ENCODE measurements at places on chromosomes 6 and 20. TPM values are rescaled to one million over a fixed set of nuclear protein-coding genes. Genes with fewer than 3 reads are reported as not detected.

Gene MICB
- total RNA-seq: 6.5 TPM

Gene PRSS16
- 0.18 TPM for total RNA-seq

Gene PBOV1
- total RNA-seq: not detected

Gene NT5E
- 1,188 TPM for total RNA-seq

Gene FOXS1
- 1.1 TPM for total RNA-seq

Gene SLC17A9
- 28.8 TPM for total RNA-seq

Gene APOM
- 0.89 TPM for total RNA-seq

Gene IL20RA
- total RNA-seq: not detected

Gene FILIP1
- 0.37 TPM for total RNA-seq

Gene GPX5
- total RNA-seq: not detected

Gene FAM209B
- total RNA-seq: not detected

Gene RAB44
- total RNA-seq: not detected

Gene ZNF831
- total RNA-seq: not detected

Gene MYLK2
- not detected for total RNA-seq

Gene SLC26A8
- total RNA-seq: not detected

Gene SSR1
- 371 TPM for total RNA-seq

Gene MRAP2
- 0.59 TPM for total RNA-seq

Gene FUT9
- not detected for total RNA-seq

Gene NEURL2
- total RNA-seq: 7.1 TPM

Gene IRF4
- not detected for total RNA-seq

Gene GNMT
- total RNA-seq: not detected

Gene DCDC2
- total RNA-seq: not detected

Gene MRPL18
- 65.3 TPM for total RNA-seq

Gene HTR1B
- 2.7 TPM for total RNA-seq

Gene ABHD16B
- total RNA-seq: 0.09 TPM

Gene LY86
- not detected for total RNA-seq

Gene HDGFL1
- not detected for total RNA-seq

Gene NKAIN2
- total RNA-seq: not detected

Gene SMLR1
- total RNA-seq: not detected

Gene CRISP3
- total RNA-seq: not detected

Gene OTOR
- total RNA-seq: not detected

Gene MROH8
- 0.89 TPM for total RNA-seq

Gene CST5
- total RNA-seq: not detected

Gene OR2H1
- not detected for total RNA-seq

Gene PRICKLE4
- 1.2 TPM for total RNA-seq

Gene OOEP
- not detected for total RNA-seq

Data from smooth muscle cell of the umbilical artery (primary cell).